ENCODE measurements at places on chromosomes 12 and 14. TPM values are rescaled to one million over a fixed set of nuclear protein-coding genes. Genes with fewer than 3 reads are reported as not detected.

- H3K27me3 ChIP-seq, result no peaks in the 10 kb centered on the region
- no peak for DNase-seq
- no peaks in the 10 kb centered on the region for H3K36me3 ChIP-seq
- no peak overlapping the region for H3K27ac ChIP-seq
These were observed 41.6 kb upstream of the TRHDE start for GRCh38 chr12:72230589-72230988.

GRCh38 chr12:93225094-93225493 is 152.6 kb upstream of the NUDT4 start:
- DNase-seq, result no peak
- H3K36me3 ChIP-seq, result no peaks in the 10 kb centered on the region
- no peaks in the 10 kb centered on the region for H3K27me3 ChIP-seq
- no peak overlapping the region for H3K27ac ChIP-seq
- H3K4me3 ChIP-seq, result no peak overlapping the region

DNA sequence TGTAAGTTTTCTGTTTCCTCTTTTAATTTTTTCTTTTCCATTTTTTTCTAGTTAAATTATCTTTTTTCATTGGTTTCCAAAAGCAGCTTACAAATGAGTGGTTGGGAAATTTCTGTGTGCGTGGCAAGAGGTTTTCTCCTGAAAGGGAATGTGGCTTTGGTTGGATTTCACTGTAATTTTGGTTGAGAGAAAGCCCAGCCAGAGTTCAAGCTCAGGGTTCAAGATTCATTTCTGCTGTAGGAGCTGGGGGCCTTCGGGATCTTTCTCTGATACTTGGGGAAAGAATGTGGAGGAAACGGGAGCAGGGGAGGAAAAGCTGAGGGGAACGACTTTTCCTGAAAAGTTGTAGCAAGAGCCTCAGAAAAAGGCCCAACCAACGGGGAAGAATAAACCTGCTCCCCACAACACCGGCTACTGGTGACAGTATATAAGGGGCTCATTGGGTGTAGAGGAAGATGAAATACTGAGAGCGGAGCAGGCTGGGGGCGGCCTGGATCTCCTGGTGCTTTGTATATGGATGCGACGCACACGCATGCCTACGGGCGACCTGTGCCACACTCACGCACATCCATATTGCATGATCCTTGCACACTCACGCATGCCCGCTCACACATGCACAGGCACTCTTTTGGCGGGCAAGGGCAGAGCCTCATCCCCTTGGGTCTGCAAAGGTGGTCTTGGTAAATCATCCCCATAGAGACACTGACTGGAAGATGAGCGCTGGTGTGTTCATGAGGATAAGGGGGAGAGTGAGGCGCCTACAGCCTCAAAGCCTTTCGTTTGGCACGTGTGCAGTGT is 1.9 kb downstream of the HOXC10 start:
- H3K4me3 ChIP-seq, result no peak overlapping the region
- H3K4me1 ChIP-seq, result peaks cover 23% of the 10 kb centered on the region
- H3K27ac ChIP-seq, result no peak overlapping the region

GRCh38 chr14:99318091-99318958 is 46.3 kb upstream of the BCL11B start:
- no peaks in the 10 kb centered on the region for H3K36me3 ChIP-seq
- H3K4me3 ChIP-seq, result no peak overlapping the region
- H3K27me3 ChIP-seq, result peaks cover 11% of the 10 kb centered on the region
- no peaks in the 10 kb centered on the region for H3K4me1 ChIP-seq

DNA sequence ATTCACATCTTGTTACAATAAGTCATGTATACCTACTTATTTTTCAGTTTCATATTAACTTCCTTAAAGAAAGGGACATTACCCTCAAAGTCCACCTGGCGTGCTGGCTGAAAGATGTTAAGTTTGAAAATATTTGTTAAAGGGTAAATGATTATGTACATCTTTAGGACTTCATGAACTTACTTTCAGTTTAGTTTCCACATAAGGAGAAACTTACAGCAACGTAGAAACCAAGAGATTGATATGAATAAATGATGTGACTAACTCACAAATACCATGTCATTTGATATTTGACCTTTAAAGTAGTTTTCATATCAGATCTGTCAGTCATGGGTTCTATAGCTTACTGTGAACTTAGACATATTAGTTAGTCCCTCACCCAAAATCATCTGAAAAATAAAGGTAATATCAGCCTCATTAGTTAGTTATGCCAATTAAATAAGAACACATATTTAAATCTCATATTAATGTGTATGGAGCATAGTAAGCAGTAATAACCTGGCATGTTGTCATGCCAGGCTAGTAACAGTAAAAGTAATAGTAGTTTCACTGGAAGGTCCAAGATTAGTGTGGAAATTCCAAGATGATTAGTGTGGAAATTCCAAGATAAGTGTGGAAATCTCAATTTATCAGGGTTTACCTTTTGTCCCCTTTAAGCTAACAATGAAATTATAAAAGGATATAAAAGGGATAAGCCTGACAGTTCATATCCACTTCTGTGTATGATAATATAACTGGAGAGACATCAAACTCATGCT is 1.9 kb upstream of the CLEC2D start:
- H3K4me1 ChIP-seq, result peaks cover 4% of the 10 kb centered on the region
- no peak for DNase-seq
- H3K27ac ChIP-seq, result no peak overlapping the region
- peaks cover 20% of the 10 kb centered on the region for H3K36me3 ChIP-seq
- no peaks in the 10 kb centered on the region for H3K27me3 ChIP-seq

The PSME1 gene
- total RNA-seq, result 198 TPM

DNA sequence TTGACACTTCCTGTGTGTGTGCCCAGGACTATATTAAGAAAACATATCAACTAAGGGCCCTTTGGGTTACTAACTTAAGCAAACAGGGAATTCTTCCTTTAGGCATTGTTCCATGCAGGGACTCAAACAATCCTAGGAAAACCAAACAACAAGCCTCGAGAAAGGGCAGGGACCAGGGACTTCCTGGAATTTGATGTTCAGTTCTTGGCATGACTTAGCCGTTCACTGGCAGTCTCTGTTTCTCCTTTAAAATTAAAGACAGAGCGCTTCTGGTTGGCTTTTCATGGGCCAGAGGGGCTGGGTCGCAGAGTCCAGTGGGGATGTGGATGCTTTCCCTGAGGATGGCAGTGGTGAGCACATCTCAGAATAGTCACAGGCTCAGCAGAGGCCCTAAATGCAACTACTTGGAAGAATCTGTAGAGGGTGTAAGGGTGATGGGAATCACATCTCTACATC is 35.2 kb downstream of the RNFT2 start:
- no peaks in the 10 kb centered on the region for H3K27me3 ChIP-seq
- H3K27ac ChIP-seq, result no peak overlapping the region
- no peaks in the 10 kb centered on the region for H3K36me3 ChIP-seq

DNA sequence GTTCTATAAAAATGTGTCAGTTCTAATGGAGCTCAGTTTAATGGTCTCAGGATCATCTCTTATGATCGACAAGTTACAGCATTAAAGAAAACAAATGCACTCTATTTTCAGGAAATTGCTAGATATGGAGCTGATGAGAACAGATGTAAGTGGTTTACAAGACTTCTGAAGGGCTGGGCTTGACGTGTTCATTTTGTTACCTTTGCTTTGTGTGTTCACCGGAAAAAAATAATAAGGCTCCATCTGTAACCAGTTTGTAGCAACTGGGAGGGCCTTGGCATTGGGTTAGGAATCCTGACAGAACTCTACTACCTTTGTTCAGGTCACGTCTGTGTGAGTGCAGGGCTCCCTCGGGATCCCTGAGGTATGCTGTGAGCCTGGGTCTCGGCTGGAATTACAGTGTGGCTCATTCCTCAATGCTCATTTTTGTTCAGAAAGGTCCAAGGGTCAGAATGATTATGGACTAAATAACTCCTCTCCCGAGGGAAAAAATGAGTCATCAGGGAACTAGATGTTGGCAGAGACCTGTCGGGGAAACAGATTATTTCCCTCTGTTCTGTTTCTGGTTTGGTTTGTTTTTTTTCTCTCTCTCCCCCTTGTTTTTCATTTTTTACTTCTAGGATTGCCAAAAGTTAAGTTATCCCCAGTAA is 158.0 kb downstream of the SLC5A8 start:
- H3K27ac ChIP-seq, result no peak overlapping the region
- no peaks in the 10 kb centered on the region for H3K4me1 ChIP-seq
- no peaks in the 10 kb centered on the region for H3K36me3 ChIP-seq
- H3K4me3 ChIP-seq, result no peak overlapping the region

- DNase-seq, result no peak
- H3K36me3 ChIP-seq, result no peaks in the 10 kb centered on the region
- peaks cover 43% of the 10 kb centered on the region for H3K4me1 ChIP-seq
- H3K27me3 ChIP-seq, result no peaks in the 10 kb centered on the region
- H3K4me3 ChIP-seq, result no peak overlapping the region
These were observed 141.9 kb downstream of the CRADD start for GRCh38 chr12:93819050-93819491.

The BATF gene
- 6.7 TPM for total RNA-seq

The CCDC175 gene
- 1.0 TPM for total RNA-seq

- DNase-seq, result no peak
- no peaks in the 10 kb centered on the region for H3K36me3 ChIP-seq
- no peak overlapping the region for H3K27ac ChIP-seq
- H3K27me3 ChIP-seq, result no peaks in the 10 kb centered on the region
- H3K4me3 ChIP-seq, result no peak overlapping the region
These were observed 156.0 kb upstream of the PLEKHG7 start for GRCh38 chr12:92546635-92547348.

The POTEM gene
- total RNA-seq, result not detected

DNA sequence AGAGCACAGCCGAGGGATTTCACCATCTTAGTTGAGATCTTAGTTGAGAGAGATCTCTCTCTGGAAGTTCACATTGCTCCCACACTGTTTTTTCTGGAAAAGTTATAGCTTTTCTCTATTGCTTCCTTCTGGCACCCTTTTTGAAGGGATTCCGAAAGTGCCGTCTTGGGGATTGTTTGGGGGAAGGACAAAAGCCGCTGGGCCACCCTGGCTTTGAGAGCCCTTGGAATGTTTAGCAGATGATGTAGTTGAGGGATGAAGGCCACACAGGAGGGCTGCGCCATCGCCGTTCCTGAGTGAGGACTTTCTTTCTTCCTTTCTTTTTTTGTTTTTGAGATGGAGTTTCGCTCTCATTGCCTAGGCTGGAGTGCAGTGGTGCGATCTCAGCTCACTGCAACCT is 17.7 kb downstream of the PLEKHG3 start:
- no peaks in the 10 kb centered on the region for H3K36me3 ChIP-seq
- H3K27me3 ChIP-seq, result no peaks in the 10 kb centered on the region
- no peak for DNase-seq

The ZFHX2 gene
- 5.1 TPM for total RNA-seq

DNA sequence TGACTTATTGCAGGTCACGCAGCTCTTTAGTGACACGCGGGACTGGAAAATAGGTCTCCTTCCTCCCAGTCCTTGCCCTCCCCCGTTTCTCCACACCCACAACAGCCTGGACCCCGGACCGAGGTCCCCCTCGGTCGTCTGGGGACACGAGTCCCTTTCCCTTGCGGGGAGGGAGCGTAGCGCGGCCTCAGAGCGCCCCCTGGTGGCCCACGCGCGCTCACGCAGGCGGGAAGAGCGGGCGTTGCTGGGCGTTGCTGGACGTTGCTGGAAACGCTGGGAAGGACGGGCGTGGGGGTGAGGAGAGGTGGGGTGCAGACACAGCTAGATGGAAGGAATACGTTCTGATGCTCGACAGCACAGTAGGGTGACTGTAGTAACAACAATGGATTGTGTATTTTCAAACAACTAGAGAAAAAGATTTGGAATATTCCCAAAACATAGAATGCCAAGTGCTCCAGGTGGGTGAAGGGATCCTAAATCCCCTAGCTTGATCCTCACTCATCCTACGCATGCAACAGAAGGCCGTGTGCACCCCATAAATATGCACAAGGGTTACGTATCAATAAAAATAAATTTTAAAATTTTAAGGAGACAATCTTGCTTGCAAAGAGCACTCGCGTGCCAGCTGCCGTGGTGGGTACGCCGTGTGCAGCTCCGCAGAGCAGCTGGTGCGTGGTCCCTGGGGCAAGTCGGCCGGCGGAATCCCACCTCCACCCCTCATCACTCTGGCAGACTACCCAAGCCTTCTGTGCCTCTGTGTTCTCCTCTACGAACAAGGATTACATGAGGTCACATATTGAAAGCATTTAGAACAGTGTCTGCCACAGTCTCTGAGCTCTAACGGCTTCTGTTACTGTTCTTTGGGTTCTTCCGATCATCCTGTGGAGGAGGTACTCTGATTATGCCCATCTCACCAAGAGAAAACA is 87.4 kb downstream of the B4GALNT3 start:
- no peaks in the 10 kb centered on the region for H3K36me3 ChIP-seq
- DNase-seq, result peak; percentile 77
- H3K27ac ChIP-seq, result no peak overlapping the region
- peaks cover 11% of the 10 kb centered on the region for H3K27me3 ChIP-seq
- H3K4me3 ChIP-seq, result no peak overlapping the region
- peaks cover 6% of the 10 kb centered on the region for H3K4me1 ChIP-seq

DNA sequence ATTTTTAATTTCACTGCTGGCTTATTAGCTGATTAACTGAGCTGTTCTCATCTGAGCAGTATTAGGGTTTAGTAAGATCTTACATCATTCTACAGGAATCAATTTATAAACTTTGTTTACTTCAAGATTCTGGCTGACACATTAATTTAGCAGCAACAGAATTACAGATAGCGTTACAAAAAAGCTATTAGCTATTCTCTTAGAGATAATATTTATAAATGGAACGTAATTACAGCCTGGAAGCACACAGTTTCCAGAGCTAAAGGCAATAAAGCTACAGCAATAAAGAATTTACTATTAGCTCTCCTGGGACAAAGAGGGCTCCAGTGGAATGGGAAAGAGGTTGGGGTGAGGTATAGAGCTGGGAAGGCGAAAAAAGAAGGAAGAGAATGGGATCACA is 34.7 kb downstream of the PDE6H start:
- H3K4me1 ChIP-seq, result no peaks in the 10 kb centered on the region
- H3K27me3 ChIP-seq, result no peaks in the 10 kb centered on the region
- no peak overlapping the region for H3K4me3 ChIP-seq
- H3K36me3 ChIP-seq, result no peaks in the 10 kb centered on the region

DNA sequence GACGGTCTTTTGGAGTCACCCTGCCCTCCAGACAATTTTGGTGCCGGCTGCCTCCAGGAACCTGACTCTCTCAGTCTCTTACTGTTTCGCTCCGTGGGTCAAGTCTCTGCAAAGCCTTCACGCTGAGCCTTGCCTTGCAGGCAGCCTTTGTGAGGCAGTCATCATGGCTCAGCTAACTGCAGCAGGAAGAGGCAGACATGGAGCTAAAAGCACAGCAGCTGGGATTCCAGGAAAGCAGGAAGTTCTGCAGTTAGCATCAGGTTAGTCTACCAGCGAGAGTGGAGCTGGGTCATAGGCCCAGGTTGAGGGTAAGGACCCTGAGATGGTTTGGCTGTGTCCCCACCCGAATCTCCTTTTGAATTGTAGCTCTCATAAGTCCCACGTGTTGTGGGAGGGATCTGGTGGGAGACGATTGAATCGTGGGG is 305.4 kb downstream of the PCNX1 start:
- no peak overlapping the region for H3K27ac ChIP-seq
- H3K4me3 ChIP-seq, result no peak overlapping the region
- no peaks in the 10 kb centered on the region for H3K36me3 ChIP-seq
- DNase-seq, result no peak

DNA sequence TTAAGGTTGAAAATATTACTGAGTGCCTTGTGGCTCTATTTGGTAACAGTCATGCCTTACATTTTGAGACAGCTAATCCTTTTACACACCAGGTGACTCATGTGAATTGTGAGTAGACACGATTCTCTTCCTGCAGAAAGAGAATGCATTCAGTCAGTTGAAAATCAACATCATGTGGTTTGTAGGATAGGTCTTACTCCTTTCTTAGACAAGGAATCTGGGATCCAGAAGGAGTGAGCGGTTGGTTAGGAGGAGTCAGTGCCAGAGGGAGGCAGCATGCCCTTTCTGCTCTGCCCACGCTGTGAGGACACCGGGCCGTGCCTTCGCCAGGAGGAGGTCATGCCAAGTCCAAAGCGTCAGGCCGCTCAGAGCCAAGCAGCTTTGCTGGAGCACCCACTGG is 47.6 kb downstream of the TRAF3 start:
- H3K4me1 ChIP-seq, result no peaks in the 10 kb centered on the region
- H3K4me3 ChIP-seq, result no peak overlapping the region
- no peaks in the 10 kb centered on the region for H3K27me3 ChIP-seq
- H3K27ac ChIP-seq, result no peak overlapping the region

The DNAI7 gene
- total RNA-seq, result 6.7 TPM
